Thymus (tissue), 14 donors: ENCODE measurements at places on chromosomes 4 and X.

DNA sequence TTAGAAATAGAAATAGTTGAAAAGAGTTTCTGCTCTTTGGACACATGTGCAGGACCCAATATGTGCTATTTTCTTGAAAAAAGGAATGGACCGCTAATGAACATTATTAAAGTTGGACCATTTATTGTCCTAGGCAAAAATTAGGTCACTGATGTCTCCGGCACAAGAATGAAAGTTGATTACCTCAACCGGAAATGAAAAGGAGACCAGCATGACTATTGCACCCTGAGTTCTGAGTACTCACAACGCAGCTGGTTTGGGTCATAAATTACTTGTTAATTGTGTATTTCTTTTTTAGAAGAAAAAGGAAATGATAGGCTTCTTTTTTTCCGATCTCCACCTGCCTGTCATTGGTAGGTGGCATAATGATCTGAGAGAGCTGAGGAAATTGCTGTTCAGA is 232.7 kb downstream of the ARHGAP24 start:
- DNase-seq, result no peak
- no peak overlapping the region for H3K4me3 ChIP-seq
- no peaks in the 10 kb centered on the region for H3K4me1 ChIP-seq
- no peaks in the 10 kb centered on the region for H3K36me3 ChIP-seq

- DNase-seq, result no peak
- no peaks in the 10 kb centered on the region for H3K36me3 ChIP-seq
- H3K27ac ChIP-seq, result no peak overlapping the region
- no peaks in the 10 kb centered on the region for H3K4me1 ChIP-seq
- H3K4me3 ChIP-seq, result no peak overlapping the region
- H3K27me3 ChIP-seq, result no peaks in the 10 kb centered on the region
Measured at GRCh38 chr4:169183581-169183980, 87.2 kb downstream of the SH3RF1 start.

GRCh38 chrX:139842326-139843185 is 90.3 kb downstream of the ATP11C start:
- no peaks in the 10 kb centered on the region for H3K27me3 ChIP-seq
- H3K36me3 ChIP-seq, result no peaks in the 10 kb centered on the region
- DNase-seq, result no peak
- H3K4me3 ChIP-seq, result no peak overlapping the region
- H3K4me1 ChIP-seq, result no peaks in the 10 kb centered on the region

- H3K4me3 ChIP-seq, result peak overlapping the region; percentile 54
- no peak overlapping the region for H3K27ac ChIP-seq
- DNase-seq, result no peak
- H3K4me1 ChIP-seq, result peaks cover 17% of the 10 kb centered on the region
Measured at GRCh38 chr4:144645102-144645630, 790 bp upstream of the HHIP start.

DNA sequence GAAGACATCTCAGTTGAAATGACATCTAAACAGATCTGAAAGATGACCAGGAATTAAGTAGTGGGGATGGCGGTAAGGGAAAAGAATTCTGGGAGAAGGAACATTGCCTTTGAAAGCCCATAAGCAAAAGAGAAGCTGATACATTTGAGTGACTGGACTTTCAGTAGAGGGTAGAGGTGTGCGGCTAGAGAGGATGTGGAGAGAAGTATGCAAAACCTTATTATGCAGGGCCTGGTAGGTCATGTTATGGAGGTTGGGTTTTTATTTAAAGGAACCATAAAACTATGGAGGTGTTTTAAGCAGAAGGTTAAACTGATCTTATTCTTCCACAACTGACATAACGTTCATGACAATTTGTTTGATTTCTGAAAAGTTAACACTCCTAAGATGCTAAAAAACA is 36.3 kb downstream of the RPS6KA3 start:
- no peaks in the 10 kb centered on the region for H3K4me1 ChIP-seq
- no peak overlapping the region for H3K27ac ChIP-seq
- H3K36me3 ChIP-seq, result peaks cover 16% of the 10 kb centered on the region

DNA sequence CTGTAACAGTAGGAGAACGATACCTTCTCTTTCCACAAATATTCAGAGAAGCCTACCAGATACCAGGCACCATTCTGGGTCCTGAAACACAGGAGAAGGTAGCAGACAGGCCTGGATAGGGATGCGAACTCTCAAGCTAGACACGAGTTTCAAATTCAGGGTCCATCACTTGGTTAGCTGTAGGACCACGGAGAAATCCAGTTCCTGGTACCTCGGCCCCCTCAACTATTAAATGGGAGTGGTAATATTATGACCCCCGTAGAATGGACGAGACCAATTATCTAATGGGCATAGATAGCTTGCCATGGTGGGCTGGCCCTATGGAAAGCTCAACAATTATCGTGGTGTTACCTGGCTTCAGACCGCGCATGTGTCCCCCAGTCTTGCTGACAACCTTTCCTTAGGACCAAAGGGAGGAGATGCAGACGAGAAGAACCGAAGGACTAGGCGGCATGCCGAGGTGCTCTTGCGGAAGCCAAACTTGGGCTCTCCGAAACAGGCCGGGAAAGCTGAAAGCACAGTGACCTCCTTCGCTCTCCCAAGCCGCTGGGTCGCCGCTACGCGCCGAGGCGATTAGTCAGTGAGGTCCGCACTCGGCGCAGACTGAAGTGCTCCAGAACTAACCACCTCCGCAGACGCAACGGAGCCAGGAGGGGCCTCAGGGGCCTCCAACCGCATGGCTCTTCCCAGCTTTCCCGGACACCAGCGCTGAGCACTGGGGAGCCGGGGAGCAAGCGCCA is 19.6 kb downstream of the NKX3-2 start:
- DNase-seq, result no peak
- H3K36me3 ChIP-seq, result no peaks in the 10 kb centered on the region
- H3K27ac ChIP-seq, result no peak overlapping the region
- peaks cover 82% of the 10 kb centered on the region for H3K27me3 ChIP-seq
- H3K4me3 ChIP-seq, result no peak overlapping the region
- H3K4me1 ChIP-seq, result peaks cover 2% of the 10 kb centered on the region

- H3K36me3 ChIP-seq, result no peaks in the 10 kb centered on the region
- no peak overlapping the region for H3K27ac ChIP-seq
- H3K4me3 ChIP-seq, result no peak overlapping the region
Measured at GRCh38 chrX:42241421-42241820, 318.1 kb upstream of the CASK start.

DNA sequence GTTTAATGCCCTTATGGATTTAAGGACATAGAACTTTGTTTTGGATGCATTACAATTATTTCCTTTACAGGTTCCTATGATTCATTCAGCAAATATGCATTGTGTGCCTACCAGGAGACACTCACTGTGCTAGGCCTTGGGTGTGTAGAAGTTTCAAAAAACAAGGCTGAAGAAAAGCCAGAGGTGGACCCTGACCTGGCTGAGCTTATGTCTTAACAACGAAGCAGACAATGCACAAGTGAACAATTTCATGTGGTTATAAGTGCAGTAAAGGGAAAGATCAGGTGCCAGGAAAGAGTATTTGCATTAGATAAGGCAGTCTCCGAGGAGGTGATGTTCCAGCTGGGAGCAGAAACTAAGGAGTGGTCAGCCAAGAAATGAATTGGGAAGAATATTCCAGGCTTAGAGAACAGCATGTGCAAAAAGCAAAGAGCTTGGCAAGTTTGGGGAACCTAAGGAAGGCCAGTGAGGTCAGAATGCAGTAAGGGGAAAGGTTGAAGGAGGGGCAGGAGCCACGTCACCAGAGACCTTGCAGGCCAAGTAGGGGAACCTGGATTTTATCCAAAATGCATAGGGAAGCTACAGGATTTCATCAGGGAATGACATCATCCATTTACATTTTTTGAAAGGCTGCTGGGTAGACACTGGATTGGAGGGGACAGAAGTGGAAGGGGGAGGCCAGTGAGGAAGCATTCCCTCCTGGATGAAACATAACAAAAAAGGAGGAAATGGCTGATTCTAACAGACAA is 193.6 kb downstream of the SOWAHB start:
- no peak for DNase-seq
- no peak overlapping the region for H3K4me3 ChIP-seq
- no peak overlapping the region for H3K27ac ChIP-seq
- H3K36me3 ChIP-seq, result no peaks in the 10 kb centered on the region
- H3K4me1 ChIP-seq, result no peaks in the 10 kb centered on the region
- no peaks in the 10 kb centered on the region for H3K27me3 ChIP-seq

DNA sequence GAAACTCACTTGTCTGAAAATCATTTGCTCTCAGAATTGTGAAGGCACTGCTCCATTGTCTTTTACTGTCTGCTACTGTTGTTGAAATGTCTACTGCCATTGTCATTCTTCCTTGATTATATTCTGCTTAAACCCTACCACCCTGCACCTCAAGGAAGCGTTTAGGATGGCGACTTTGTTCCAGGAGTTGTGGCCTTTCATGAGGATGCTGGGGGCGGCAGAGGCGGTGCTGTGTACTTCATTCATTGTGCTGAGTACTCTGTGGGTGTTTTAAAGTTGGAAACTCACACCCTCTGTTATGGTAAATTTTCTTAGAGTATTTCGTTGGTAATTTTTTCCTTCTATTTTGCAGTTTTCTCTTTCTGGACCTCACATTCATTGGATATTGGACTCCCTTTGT is 258.9 kb downstream of the TENM3 start:
- no peak overlapping the region for H3K27ac ChIP-seq
- H3K4me3 ChIP-seq, result no peak overlapping the region
- DNase-seq, result no peak
- H3K4me1 ChIP-seq, result no peaks in the 10 kb centered on the region
- no peaks in the 10 kb centered on the region for H3K36me3 ChIP-seq

GRCh38 chrX:145609951-145610511 is 207.6 kb upstream of the SLITRK2 start:
- no peaks in the 10 kb centered on the region for H3K27me3 ChIP-seq
- H3K36me3 ChIP-seq, result no peaks in the 10 kb centered on the region
- H3K27ac ChIP-seq, result no peak overlapping the region
- no peak for DNase-seq
- no peaks in the 10 kb centered on the region for H3K4me1 ChIP-seq

DNA sequence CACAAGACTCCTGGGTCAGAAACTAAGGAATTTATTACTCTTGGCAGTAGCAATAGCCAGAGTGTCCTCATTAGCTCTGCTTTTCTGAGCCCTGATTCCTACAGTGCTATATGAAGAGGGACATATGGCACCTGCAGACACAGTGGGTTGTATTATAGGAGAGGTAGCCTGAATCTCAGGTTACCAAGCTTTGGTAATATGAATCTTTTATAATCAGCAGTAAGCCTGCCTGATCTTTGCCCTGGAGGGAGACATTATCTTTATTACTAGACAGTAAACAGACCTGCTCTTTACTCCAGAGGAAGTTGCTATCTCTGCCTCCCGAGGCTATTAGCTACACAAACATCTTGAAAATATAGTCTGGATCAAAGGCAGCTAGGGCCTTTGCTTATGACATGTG is 62.5 kb upstream of the HOPX start:
- no peaks in the 10 kb centered on the region for H3K36me3 ChIP-seq
- no peaks in the 10 kb centered on the region for H3K27me3 ChIP-seq

- peak overlapping the region; percentile 77 for H3K27ac ChIP-seq
- no peaks in the 10 kb centered on the region for H3K27me3 ChIP-seq
- H3K4me3 ChIP-seq, result no peak overlapping the region
- H3K36me3 ChIP-seq, result peaks cover 36% of the 10 kb centered on the region
Measured at GRCh38 chr4:168453146-168453545, 27.1 kb downstream of the DDX60L start.

- H3K4me1 ChIP-seq, result no peaks in the 10 kb centered on the region
- H3K36me3 ChIP-seq, result no peaks in the 10 kb centered on the region
- no peak for DNase-seq
- no peaks in the 10 kb centered on the region for H3K27me3 ChIP-seq
- H3K27ac ChIP-seq, result no peak overlapping the region
Measured at GRCh38 chr4:24321616-24322015, 262.7 kb downstream of the DHX15 start.

DNA sequence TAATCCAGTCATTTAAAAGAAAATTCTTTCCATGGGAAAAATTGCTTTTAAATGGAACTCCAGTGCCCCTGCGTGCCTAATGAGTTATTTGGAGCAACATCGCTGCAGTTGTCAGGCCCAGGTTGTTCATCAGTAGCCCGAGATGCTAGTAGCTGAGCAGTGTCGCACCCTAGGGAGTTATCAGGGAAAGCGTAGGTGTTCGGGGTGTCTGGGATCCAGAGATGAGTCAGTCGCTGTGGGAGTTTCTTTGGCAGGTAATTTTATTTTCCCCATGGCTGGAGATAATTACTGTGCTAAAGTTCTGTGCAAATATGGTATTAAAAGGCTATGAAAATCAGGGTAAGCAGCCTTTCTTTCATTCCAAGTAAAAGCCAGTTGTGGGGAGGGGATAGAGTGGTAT is 49.4 kb downstream of the ANXA3 start:
- no peak overlapping the region for H3K4me3 ChIP-seq
- no peaks in the 10 kb centered on the region for H3K4me1 ChIP-seq
- no peaks in the 10 kb centered on the region for H3K27me3 ChIP-seq
- DNase-seq, result no peak
- no peaks in the 10 kb centered on the region for H3K36me3 ChIP-seq

DNA sequence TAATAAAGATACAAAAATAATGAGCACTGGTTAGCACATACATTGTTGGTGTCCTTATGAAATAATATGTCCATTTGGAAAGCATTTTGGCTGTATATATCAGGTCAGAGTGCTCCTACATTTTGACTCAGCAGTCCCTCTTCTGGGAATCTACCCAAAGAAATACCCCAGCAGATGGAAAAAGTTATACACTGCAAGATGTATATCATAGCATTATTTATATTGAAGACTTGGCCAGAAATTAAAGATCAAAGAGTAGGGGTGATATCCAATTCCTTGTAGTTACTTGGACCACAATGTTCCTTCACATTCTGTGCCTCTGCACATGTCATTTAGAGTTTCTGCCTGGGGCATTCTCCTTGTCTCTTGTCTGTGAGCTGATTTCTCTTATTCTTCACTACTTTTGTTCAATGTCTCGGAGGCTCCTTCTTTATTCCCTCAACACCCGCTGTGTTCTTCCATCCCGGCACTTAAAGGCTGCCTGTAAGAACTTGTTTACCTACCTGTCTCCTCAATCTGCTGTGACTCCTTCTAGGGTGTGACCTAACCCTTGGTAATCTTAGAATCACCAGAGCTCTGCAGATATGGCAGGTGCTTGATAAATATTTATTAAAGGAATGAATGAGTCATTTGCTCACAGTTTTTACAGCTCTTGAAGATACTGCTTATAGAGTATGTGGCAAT is 3.1 kb upstream of the TSPAN5 start:
- H3K27ac ChIP-seq, result no peak overlapping the region
- H3K27me3 ChIP-seq, result no peaks in the 10 kb centered on the region
- peaks cover 37% of the 10 kb centered on the region for H3K4me1 ChIP-seq
- H3K36me3 ChIP-seq, result no peaks in the 10 kb centered on the region
